ENCODE measurements at places on chromosomes 5 and 9.

GRCh38 chr9:119409552-119409951 is 40.3 kb upstream of the BRINP1 start:
- DNase-seq: no peak

- no peak for DNase-seq
These were observed 94.1 kb downstream of the CDC42SE2 start for GRCh38 chr5:131357739-131358561.

- DNase-seq: peak; percentile 60
These were observed 89.3 kb upstream of the ALDH1A1 start for GRCh38 chr9:73042155-73042554.

DNA sequence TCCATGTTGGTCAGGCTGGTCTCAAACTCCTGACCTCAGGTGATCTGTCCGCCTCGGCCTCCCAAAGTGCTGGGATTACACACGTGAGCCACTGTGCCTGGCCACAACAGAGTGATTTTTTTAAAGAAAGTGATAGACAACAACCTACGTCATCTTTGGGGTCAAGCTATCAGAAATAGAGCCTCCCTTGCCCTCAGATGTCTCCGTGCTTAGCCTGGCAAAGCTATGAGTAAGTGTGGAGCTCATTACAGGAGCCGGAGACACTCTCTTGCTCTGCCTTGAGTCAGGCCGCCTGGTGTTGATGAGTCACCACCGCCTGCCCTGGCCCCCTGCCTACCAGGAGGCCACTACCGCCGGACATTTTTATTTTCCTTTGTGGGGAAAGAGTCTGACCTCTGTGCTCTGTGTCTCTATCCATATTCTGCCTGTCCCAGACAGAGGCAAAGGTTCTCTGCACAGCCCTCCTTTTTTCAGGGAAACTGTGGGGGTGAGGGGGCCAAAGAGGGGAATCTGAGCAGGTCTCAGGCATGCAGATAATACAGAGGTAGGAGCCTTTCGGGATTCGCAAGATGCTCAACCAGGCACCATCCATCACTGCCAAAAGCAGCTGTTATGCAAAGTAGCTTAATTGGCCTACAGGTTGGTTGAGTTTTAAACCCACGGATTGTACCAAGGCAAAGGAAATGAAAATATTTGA is 123.7 kb upstream of the CPEB4 start:
- DNase-seq: peak; percentile 94

- DNase-seq: no peak
These were observed 26.9 kb upstream of the EXOC3 start for GRCh38 chr5:415928-416635.

- DNase-seq: no peak
These were observed 16.2 kb upstream of the ITGA1 start for GRCh38 chr5:52771343-52772039.
